ENCODE measurements at places on chromosomes 2 and 18. TPM values are rescaled to one million over a fixed set of nuclear protein-coding genes. Genes with fewer than 3 reads are reported as not detected.

DNA sequence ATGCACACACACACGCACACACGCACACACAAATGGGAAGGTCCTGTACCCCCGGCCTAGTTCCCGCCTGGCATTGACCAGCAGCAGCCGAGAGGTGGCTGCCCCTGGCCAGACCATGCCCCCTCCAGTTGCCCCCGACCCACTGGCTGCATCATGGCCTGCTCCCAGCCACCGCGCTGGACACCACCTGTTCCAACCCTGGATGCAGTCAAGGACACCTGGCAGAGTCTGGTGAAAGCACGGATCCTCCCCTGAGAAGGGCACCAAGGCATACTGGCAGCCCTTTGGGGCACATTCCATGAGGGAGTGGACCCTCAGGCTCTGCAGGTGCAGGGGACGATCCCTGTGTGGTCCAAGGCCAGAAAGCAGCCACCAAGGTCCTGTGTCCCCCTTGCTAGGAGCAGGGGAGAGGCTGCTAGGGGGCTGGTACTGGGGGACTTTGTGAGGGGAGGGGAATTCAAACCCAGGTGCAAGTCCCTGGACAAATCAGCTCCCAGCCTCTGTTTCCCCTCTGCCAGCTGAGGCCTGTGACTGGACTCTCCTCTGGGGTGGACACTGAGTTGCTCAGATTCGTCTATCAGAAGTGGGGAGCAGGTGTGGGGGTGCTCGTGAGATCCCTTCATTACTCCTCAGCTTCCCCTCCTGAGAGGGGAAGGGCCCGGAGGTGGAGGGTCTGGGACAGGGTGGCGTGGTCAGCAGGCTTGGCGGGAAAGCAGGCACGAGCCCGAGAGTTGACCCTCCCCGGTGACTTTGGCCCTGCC lies 3.5 kb downstream of the ESPNL start:
- no peak for DNase-seq

DNA sequence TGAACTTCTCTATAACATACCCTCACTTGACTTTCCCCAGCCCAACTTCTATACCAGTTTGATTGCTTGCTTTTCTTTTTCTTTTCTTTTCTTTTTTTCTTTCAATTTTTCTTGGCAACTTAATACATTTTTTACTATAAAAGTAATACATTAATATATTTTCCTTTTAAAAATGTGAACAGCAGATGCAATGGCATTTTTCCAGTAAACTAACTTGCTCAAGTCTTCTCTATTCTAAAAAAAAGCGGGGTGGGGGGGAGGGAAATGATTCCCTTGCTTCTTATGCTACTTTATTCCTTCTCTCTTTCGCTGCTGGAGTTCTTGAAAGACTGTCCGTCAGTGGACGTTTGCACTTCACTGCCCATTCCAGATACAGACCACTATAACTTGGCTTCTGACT lies 70.5 kb downstream of the RBMS1 start:
- no peak for DNase-seq

The TCF23 gene
- 0.85 TPM for total RNA-seq

DNA sequence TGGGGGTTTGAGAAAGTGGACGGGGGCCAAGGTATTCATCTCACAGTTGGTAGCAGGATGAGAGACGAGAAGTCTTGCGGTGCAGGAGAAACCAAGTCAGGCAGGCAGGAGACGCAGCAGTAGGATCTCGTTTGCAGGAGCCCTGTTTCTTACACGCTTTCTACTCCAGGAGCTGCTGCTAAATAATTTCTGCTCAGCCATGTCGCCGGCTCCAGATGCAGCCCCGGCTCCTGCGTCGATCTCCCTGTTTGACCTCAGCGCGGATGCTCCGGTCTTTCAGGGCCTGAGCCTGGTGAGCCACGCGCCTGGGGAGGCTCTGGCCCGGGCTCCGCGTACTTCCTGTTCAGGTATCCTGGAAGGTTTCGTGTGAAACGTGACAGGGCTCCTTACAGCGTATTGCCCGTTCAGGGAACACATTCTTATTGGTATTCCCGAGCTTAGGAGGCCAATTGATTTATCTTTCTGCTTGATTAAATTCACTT lies 494 bp downstream of the ANKZF1 start:
- no peak for DNase-seq

The PLCD4 gene
- 6.7 TPM for total RNA-seq

GRCh38 chr18:5620289-5620688 lies 76.5 kb upstream of the EPB41L3 start:
- DNase-seq: no peak

- DNase-seq: no peak
Observed at GRCh38 chr2:54416166-54416813, 39.8 kb upstream of the SPTBN1 start.
